ENCODE measurements at places on chromosomes 7 and 10.

GRCh38 chr10:110207805-110208613 is 604 bp downstream of the MXI1 start:
- DNase-seq, result no peak

DNA sequence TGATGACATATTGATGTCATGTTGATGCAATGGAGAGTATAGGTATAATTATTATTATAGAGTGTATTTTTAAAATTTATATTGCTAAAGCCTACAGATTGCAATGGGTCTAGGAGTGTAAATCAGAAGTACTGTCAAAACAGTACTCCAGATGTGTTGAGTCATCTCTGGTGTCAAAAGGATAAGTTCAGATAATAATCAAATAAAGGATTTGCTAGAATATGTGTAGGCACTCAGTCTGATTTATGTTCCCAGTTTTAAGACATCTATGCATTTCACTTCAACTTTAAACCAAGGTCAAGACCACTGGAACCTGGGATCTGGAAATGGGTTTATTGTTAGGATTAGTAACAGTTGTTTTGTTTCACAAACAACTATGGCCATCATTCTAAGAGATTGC is 342.3 kb upstream of the BMPER start:
- DNase-seq, result no peak

DNA sequence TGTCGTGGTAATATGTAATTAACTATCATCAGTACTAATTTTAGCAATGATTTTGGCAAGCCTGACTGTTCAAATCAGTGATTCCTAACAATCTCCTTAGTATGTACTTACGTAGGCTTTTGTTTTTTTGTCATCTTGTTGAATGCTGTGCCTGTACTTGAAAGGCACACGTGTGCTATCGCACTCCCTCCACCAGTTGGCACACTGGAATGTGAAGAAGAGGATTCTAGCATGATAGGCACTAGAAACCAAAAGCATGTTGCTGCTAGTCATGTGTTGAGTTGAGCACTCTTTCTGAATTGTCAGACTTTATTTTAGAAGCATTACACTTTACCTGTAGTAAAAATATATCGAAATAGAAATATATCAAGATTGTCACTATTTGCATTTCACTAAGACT is 59.1 kb downstream of the TASOR2 start:
- DNase-seq, result no peak

DNA sequence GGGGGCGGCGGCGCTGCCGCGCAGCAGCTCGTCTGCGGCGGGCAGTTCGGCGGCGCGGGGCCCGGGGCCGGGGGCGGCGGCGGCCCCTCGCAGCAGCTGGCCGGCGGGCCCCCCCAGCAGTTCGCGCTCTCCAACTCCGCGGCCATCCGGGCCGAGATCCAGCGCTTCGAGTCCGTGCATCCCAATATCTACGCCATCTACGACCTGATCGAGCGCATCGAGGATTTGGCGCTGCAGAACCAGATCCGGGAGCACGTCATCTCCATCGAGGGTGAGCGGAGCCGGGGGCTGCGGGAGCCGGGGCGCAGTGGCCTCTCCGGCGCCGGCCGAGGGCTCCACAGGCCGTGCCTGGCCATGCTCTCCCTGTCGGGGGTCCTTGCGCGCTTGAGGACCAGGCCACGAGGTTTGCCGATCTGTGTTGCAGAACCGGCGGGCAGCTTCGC is 548 bp downstream of the AGAP3 start:
- no peak for DNase-seq

DNA sequence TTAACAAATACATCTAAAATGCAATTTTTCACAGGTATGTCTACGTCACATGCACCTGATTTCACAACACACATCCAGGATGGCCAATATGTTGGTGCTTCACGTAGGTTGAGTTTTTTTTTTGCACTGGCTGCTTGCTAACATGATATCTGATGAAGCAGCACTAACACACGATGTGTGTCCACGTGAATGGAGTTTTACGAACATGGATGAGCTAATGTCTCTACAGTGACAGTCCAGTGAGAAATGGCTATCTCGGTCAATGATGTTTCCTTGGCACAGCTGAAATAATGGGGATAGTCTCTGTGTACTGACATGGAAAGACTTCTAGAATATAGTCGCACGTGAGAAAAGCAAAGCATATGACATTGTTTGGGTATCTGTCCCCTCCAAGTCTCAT is 563.9 kb upstream of the ADARB2 start:
- no peak for DNase-seq

DNA sequence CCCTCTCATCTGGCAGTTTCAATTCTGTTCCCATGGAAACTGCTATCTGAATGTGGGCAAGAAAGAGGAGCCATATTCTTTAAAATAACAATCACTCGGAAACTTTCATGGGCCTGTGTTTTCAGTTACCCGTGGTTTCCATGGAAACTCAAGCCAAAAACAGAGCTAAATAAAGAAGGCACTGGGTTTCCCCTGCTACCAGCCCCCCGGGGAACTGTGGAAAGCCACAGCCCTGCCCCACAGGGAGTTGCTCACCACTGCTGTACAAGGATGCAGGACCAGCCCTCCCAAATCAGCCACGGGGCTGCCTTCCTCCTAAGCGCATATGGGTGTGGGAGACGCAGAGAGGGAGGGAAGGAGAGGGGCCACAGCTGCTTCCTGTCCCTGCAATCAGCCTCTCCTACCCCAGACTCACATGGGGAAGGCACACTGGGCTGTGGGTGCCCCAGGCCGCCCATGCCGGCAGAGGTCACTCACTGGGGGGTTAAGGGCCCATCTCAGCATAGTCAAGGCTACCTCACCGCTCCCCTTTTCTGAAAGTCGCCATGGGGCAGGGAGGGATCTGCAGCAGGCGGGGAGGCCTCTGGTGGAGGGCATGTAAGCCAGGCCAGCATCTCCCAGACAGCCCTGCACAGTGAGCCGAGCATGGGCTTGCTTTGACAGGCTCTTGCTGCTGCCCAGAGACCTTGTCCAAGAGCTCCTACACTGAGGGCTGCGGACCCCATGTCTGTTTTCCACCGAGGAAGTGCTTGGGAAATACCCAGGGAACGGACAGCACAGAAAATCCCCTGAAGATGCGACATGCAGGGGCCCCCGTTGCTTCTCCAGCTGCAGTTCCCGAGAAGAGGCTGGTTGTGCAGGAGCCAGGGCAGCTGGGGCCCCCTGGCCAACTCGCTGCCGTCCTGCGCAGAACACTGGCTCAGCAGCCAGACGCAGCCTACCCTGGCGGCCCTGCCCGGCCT is 157.3 kb upstream of the PPP2R2D start:
- DNase-seq, result no peak

DNA sequence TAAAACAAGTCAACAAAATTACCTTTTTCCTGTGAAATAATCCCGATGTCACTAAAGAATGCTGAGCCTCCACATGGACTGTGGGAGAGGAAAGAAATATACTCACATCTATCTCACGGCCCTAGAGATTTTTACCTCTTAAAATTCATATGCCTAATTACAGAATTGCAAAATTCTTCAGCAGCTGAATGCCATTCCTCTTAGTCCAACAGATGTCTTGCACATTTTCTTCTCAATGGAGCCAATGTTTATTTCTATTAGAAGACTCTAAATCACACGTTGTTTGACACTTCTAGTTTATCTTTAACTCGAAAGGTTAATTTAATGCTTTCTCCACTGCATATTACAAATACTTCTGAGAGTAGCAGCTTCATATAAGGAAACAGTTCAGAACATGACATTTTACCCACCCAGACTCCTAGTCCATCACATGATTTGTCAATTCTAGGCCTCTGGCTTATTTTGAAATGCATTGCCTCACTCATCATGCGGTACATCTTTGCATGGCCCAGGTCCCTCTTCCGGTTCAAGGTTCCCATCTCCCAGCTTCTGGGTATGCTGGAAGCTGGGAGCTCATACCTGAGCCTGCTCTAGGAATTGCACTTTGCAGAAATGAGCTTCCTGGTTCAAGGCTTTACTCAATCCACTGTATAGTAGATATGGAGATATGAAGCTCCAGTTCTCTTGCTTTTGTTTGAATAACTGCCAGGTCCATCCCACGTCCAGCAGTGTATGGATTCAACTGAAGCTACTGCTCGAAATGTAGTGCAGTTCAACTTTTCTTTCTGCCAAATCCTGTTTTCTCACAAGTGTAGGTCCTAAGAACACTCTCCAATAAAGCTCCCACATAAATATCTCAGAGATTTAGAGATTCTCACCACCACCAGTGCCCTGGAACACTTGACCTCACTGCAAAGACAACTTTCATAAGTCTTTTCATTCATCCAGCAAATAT is 306.2 kb downstream of the GPR37 start:
- DNase-seq, result no peak

Data from activated CD8-positive, alpha-beta memory T cell treated with anti-CD3 and anti-CD28 coated beads for 1 hour (primary cell).